ENCODE measurements at places on chromosomes 7 and 10.

GRCh38 chr10:45593938-45594275 lies 78.7 kb downstream of the ZFAND4 start:
- DNase-seq, result no peak

DNA sequence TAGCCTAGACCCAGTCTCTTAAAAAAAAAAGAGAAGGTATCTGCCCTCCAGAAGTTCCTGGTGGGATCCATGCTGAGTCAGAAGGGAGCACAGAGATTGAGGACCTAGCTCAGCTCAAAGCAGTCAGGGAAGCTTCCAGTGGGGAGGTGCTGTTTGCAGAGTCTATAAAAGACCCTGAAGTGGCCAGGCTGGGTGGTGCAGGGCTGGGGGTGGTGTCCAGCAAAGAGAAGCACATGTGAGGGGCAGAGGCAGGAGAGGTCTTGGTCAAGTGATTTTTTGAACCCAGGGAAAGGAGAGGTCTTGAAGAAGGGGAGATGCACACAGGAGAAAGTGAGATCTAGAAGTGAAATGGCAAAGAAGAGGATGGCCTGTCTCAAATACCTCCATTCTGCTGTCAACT lies 130.4 kb upstream of the PODXL start:
- DNase-seq, result no peak

DNA sequence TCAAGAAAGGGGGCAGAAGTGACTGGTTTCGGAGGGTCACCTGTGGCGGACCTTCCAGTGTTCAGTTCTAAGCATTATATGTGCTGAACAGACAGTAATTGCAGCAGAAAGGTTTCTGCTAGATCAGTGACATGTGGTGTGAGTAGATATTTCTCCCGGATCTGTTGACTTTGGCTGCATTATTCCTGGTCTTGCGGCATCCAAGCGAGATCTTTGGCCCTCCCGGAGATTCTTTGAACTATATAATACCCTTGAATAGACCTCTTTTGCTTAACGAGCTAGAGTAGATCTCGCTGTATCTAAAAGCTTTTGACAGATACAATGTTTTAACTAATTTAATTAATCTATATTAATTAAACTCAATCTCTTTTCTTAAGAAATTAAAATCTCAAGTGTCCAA lies 99.8 kb downstream of the PTN start:
- DNase-seq, result no peak

- no peak for DNase-seq
These were observed 1.0 kb upstream of the NOLC1 start for GRCh38 chr10:102150970-102151773.

DNA sequence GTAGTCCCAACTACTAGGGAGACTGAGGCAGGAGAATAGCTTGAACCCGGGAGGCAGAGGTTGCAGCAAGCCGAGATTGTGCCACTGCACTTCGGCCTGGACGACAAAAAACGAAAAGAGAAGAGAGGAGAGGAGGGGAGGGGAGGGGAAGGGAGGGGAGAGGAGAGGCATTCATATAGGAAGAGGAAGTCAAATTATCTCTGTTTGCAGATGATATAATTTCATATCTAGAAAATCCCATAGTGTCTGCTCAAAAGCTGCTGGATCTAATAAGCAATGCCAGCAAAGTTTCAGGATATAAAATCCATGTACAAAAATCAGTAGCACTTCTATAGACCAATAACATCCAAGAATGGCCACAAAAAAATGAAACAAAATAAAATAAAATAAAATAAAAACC lies 120.3 kb downstream of the LMBR1 start:
- DNase-seq, result no peak

DNA sequence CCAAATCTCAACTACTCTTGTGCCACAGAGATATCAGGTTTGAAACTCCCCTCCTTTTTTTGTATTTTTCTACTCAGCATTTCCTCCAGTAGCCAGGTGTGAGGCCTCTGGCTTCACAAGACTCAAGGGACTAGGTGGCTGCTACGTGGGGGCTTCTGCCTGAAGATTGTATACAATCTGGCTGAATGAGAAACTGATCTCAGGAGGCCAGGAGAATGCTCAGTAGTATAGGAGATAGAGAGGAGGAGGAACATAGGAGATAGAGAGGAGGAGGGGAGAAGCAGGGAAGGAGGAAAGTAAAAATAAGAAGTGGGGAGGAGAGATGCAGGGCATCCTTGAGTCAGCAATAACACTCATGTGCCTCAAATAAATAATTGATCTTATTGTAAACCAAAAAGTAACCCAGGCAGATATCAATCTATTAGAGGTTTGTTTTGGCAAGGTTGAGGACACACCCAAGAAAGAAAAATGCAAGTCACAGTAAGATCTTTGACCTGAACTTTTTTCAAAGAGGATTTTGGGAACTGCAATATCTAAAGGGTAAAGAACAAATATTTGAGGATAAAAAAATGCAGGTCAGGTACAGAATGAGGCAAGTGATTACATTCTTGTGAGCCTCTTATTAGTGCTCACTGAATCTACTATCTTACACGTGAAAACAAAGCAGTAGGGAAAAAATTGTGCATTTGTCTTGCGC lies 36.8 kb downstream of the AKR1C8 start:
- no peak for DNase-seq

DNA sequence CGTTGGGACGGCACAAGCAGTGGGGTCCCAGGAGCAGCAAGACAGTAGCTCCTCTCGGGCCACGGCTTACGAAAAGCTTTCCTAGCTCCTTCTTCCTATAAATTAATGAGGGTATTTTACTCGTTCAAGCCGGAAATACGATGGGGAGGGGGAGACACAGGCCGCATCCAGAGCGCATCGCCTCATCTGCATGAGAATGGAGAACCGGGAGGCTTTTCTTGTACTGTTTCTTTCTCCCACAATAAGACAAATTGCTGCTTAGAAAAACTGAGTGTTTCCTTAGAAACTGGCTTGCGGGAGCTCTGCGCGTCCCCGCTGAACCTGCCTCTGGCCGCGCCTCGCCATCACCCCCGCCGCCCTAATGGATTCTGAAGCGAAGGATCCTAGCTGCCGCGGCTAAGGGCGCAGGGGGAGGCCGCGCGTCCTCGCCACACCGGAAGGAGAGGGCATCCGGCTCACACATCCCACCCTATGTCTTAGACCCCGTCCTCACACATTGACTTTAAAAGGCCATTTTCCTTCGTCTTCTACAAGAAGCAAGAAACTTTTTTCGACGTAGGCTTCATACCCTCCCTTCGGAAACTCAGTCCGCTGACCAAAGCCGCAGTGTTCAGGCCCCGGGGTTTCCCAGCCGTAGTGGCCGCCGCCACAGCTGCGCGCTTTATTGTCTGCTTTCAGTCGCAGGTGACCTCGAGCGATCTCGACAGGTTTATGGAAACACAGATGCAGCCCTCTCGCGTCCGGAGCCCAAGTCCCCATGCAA lies 8.8 kb downstream of the NXPH1 start:
- DNase-seq, result no peak

GRCh38 chr7:4178416-4178815 lies 503.7 kb upstream of the FOXK1 start:
- DNase-seq, result no peak

GRCh38 chr7:95859429-95859828 lies 87.1 kb downstream of the DYNC1I1 start:
- DNase-seq, result no peak

- no peak for DNase-seq
These were observed 335.3 kb downstream of the PLXNA4 start for GRCh38 chr7:132240821-132241422.

GRCh38 chr7:129454249-129454551 lies 20.0 kb downstream of the STRIP2 start:
- no peak for DNase-seq

DNA sequence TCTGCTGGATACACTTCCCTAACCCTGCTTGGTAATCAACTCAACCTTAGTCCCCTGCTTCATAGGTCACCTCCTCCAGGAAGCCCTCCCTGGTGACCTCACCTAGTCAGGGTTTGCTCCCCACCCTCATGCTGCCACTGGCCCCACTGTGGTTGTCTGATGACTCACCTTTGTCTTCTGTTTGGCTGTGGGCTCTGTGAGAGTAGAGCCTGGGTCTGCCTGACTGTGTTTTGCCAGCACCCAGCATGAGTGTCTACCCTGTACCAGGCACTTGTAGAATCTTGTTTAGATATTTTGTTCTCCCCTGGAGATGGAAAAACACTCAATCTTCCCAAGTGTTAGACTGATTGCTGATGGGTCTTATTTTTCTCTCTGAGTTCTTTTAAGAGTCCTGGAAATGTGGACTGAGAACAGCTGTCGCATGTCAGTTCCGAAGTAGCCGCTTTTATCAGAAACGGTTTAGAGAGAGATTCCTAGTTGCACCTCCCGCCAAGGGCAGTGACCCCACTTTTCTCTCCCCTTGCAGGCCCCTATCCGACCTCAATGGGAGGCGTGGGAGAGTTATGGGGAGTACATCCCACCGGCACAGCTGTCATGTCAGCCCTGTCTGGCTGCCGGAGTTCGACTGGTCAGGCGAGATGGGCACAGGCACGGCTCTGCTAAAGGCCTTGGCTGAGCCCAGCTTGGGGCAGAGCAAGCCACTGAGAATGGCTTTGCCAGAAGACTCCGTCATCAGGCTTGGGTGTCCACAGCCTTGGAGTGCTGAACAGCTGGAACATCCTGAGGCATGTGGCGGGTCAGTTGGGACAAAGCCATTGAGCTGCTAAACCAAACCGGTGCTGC lies 134.3 kb downstream of the GRK5 start:
- DNase-seq, result peak; percentile 43

- peak; percentile 32 for DNase-seq
These were observed 157.2 kb upstream of the ZNF92 start for GRCh38 chr7:65216469-65216868.

- no peak for DNase-seq
These were observed 344.7 kb upstream of the NPSR1 start for GRCh38 chr7:34313289-34313688.

GRCh38 chr7:80467069-80467468 lies 44.8 kb downstream of the GNAT3 start:
- DNase-seq, result no peak

DNA sequence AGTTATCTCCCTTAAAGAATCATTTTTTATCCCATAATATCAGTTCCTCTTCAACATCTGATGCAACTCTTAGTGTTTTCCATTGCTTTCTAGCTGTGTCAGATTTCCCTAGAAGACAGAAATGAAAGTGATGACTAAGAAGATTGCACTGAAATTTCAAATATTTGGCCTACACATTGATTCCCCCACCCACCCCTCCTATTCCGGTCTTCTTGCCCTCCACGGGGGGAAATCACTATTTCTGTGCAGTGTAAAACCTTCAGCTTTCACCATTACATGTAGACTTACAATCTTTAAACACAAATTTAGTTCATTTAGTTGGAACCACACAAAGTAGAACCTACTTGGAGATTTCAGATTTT lies 63.7 kb upstream of the IL6 start:
- no peak for DNase-seq

DNA sequence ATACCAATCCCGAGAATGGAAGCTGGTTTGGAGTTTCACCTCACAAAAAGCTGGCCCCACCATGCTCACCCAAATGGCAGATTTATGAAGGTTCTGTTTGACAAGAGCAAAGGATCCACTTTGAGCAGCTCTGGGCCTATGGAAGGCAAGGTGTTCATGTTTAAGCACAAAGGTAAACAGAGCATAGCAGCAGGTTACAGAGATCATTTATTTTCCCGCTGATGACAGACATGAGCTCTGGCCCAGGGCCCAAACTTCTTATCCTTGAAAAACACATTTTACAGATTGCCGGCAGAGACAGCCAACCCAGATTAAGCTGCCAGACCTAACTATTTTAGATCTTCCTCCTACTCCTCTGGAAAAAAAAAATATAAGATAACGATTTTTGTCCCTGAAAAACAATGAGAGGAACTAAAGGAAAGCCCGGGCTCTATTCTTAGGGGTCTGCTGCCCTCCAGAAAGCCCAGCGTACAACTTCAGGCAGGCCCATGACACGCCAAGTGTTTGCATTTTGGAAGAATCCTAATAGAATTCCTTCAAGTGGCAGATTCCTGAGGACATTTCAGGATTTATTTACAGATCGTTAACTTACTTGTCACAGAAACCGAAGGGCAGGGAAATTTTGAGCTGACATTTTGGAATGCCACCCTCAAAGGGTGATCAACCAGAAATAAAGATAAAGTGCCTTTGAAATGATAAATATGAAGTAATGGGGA lies 40.0 kb downstream of the SYPL1 start:
- no peak for DNase-seq

Data from stimulated activated CD8-positive, alpha-beta memory T cell treated with anti-CD3 and anti-CD28 coated beads, Interleukin-2, amount 100 ng/mL, for 48 hours (primary cell).